ENCODE measurements at places on chromosomes 2 and 18. TPM values are rescaled to one million over a fixed set of nuclear protein-coding genes. Genes with fewer than 3 reads are reported as not detected.

The GPBAR1 gene
- 0.75 TPM for total RNA-seq

The CERKL gene
- 0.08 TPM for total RNA-seq

The LCT gene
- total RNA-seq: 0.13 TPM

The VWC2L gene
- not detected for total RNA-seq

DNA sequence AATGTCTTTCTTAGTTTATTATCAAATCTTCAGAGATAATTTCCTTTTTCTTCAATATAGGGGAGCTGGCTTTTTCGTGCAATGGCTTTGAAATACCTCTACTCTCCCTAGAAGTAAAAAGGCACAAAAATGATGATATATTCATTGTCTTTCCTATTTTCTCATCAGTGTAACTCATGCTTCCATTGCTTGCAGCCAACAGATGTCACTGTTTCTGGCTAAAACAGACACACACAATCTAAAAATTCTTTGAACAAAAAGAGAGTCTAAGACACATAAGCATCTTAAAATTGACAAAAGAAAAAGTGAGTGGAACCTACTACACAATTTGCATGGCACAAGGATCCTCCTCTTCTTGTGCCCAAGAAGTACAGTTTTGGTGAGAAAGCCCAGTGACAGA, 448.7 kb upstream of the VRK2 start:
- H3K4me1 ChIP-seq: no peaks in the 10 kb centered on the region
- no peak overlapping the region for H3K4me3 ChIP-seq
- no peak overlapping the region for H3K27ac ChIP-seq
- no peaks in the 10 kb centered on the region for H3K36me3 ChIP-seq
- no peak for DNase-seq
- H3K27me3 ChIP-seq: no peaks in the 10 kb centered on the region

- no peaks in the 10 kb centered on the region for H3K27me3 ChIP-seq
- H3K4me1 ChIP-seq: no peaks in the 10 kb centered on the region
- H3K36me3 ChIP-seq: no peaks in the 10 kb centered on the region
- H3K27ac ChIP-seq: no peak overlapping the region
- no peak overlapping the region for H3K4me3 ChIP-seq
Measured at GRCh38 chr2:228556717-228557116, 375.2 kb upstream of the SPHKAP start.

- DNase-seq: no peak
- peaks cover 7% of the 10 kb centered on the region for H3K4me1 ChIP-seq
- H3K4me3 ChIP-seq: no peak overlapping the region
- H3K27me3 ChIP-seq: peaks cover 5% of the 10 kb centered on the region
- no peak overlapping the region for H3K27ac ChIP-seq
- no peaks in the 10 kb centered on the region for H3K36me3 ChIP-seq
Measured at GRCh38 chr2:100623033-100623715, 60.4 kb downstream of the PDCL3 start.
